ENCODE measurements at places on chromosomes 7 and 10.

DNA sequence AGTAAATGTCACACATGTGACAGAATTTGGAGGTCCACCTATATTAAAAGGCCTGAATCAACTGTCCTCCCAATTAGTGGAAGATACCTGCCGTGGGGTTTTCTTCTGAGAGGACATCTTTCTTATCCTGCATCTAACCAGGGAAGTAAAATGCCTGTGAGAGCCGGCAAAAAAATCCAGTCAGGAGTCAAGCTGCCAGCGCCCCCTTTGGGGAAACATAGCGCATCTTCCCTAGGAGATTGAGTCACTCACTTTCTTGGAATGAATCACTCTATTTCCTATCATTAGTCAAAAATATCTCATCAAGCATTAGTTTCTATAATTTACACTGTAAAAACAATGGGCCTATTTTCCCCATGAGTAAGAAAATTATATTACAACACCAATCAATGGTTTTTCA, 66.4 kb upstream of the ANK3 start:
- DNase-seq = peak; percentile 35

DNA sequence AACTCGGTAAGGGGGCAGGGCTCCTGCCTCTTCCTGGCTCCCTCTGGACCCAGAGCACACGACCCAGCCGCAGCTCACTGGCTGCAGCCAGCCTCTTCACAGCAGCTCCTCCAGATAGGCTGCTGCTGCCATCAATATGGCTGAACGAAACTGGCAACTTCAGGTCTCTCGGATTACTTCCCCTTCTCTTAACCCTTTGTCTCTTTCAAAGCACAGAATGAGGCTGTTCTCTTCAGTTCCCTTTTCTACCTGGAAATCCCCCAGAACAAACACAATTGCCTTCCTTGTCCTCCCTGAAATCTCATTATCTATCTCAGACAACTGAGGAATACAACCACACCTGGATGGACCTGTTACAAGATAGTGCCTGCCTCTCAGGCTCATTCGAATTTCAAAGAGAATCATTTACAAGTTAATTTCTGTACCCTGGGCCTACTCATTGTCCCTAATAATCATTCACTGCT, 193.4 kb upstream of the MBL2 start:
- no peak for DNase-seq

DNA sequence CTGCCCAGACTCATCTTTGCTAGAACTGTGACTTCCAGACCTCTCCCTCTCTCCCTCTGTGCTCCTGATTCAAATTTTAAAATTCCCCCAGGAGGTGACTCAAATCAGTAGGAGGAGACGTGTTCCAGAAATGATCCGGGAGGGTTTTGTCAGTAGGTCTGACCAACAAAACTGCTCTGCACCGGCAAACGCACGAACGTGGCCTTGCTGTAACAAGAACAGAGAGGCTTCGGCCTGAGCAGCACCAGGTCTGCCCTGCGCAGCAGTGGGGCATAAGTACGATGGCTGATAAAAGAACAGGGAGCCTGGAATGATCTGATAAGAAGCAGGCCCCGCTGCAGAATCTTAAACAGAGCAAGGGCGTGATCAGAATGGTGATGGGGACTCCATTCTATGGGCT, 152.7 kb upstream of the AUTS2 start:
- no peak for DNase-seq

GRCh38 chr7:115477193-115477651, 553.3 kb downstream of the TFEC start:
- DNase-seq = no peak

DNA sequence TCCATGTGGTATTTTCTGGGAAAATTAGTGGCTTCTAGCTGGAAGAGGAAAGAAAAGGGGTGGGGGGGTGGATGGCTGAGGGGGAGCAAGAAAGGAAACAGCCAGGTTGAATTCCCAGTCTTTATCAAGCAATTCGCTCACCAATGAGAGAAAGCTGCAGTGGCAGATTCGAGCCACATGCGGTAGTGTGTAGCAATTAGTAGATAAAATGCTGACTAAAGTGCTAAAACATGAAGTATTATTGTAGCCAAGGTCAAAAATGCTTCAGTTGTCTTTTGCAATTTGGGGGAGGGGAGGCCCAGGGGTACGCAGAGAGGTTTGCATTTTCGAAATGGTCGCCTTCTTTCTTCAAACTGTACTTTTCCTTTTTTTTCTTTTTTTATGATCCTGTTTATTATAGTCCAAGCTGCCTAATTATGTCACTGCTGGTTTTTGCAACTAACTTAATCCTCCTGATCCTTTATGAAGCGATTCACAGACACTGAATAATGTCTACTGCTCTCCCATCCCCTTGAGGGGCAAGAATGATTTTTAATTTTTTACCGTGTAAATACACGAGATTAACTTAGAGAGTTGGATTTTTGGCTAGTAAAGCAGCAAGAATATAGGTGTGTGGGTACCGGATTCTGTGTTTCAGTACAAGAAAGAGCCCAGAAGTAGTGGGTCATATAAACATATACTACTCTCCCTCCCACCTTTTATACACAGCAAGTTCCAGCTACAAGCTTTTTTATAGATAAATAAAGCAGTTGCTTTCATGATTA, 3.6 kb upstream of the ARID5B start:
- peak; percentile 36 for DNase-seq
